ENCODE measurements at places on chromosomes 3 and 15. TPM values are rescaled to one million over a fixed set of nuclear protein-coding genes. Genes with fewer than 3 reads are reported as not detected.
A peak's percentile ranks its signal among the peaks of the same experiment; 100 is the strongest.

GRCh38 chr3:77553240-77553639 lies 513.3 kb downstream of the ROBO2 start:
- DNase-seq = no peak

DNA sequence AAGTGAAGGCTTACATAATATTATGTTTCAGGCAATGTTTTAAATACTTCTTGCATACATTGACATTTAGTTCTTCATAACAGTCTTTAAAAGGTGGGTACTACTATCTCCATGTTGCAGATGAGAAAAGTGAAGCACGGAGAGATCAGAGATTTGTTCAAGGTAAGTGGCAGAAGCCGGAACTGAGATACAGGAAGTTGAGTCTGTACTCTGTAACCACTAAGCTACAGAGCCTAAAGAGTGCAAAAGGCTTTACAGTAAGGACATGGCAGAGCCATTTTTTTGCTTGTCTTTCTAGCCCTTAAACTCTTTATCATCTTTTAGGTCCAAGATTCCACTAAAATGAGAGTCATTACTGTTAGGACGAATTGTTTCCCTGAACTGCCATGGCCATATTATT lies 186.5 kb upstream of the PEX5L start:
- no peak for DNase-seq

DNA sequence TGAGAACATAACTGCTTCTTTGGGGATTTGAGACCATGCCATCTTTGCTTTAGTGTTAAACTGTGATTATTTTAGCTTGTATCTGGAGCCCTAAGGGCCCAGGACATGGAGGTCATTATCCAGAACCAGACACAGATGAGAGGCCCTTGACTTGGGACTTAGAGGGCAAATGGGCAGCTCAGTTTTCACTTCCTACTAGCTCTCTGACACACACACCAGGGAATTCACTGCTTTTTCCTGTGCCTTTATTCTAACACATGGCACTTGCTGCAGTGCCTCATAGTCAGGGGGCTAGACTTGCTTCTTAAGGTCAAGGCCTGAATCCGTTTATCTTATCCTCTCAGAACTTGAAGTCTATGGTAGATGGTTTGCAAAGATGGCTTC lies 33.3 kb downstream of the AMOTL2 start:
- DNase-seq = no peak

DNA sequence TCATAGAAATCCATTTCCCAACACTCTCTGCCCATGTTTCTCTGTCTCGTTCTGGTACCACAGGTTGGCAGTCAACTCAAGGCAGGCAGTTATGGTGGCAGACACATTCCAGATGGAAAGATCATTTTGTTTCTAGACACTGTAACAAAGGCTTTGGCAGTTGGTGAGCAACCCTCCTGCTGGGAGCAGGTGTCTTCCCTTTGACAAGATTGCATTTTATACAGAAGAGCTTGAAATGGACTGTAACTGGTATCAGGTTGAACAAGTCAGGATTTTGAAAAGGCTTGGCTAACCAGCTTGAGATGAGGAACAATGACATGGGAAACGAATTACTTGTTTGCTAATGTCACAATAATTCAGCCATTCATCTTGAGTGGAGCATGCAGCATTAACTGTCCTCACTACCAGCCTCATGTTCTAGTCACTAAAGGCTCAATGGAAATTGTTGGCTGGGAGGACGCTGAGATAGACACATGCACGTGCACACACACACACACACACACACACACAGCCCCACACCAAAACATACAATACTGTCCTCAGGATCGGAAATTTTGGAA lies 170.0 kb downstream of the SEMA6D start:
- DNase-seq = no peak

- DNase-seq = peak; percentile 79
These were observed 55.3 kb upstream of the NUDT16 start for GRCh38 chr3:131326307-131326706.

DNA sequence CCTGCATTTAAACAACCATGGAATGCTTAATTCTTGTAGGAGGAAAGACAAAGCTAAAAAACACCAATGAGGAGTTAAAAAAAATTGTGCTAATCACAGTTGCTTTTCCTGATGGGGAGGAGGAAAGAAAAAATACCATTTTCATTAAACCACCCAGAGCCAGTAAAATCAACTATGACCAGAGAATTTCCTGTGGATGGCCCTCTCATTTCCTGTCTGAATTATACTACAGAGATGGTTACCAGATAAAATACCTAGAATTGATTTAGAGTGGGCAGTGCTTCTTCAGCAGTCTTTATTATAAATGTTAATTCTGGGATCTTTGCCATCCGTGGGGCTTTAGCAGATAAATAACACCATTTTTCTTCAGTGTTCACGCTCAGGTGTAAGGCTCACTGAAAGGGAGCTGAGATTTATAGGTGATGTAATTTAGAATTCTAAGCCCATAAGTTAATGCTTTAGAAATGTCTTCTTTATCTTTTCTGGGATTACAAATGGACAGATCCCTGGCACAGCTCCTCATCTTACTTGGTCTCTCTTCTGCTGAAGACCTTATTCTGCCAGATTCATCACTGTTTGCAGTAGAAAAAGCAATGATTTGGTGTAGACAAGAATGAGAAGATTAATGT lies 37.9 kb downstream of the RETNLB start:
- DNase-seq = no peak

- no peak for DNase-seq
These were observed 28.7 kb downstream of the GPR171 start for GRCh38 chr3:151174351-151174750.

DNA sequence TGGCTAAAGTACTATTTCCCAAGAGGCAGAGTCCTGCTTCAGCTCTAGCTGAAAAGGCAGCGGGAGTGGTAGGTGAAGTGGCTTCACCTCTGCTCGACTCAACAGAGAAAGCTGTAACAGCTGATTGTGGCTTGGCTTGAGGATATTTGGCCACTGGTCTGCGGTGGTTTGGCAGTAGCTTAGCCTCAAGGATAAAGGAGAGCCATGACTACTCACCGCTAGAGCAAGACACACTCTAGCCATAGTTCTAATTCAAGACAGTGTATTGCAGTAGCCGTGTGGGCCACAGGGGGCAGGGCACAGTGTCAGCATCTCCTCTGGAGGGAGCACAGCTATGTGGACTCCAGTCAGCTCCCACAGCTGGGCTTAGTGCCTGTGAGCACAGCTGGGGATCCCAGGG lies 23.5 kb downstream of the TPRG1 start:
- DNase-seq = no peak

GRCh38 chr3:65871305-65872141 lies 167.2 kb downstream of the MAGI1 start:
- no peak for DNase-seq

GRCh38 chr3:138199851-138200250 lies 12.8 kb downstream of the ARMC8 start:
- no peak for DNase-seq

GRCh38 chr3:99128235-99128634 lies 226.7 kb upstream of the DCBLD2 start:
- DNase-seq = no peak

- DNase-seq = no peak
These were observed 74.6 kb upstream of the LEKR1 start for GRCh38 chr3:156751461-156752025.

DNA sequence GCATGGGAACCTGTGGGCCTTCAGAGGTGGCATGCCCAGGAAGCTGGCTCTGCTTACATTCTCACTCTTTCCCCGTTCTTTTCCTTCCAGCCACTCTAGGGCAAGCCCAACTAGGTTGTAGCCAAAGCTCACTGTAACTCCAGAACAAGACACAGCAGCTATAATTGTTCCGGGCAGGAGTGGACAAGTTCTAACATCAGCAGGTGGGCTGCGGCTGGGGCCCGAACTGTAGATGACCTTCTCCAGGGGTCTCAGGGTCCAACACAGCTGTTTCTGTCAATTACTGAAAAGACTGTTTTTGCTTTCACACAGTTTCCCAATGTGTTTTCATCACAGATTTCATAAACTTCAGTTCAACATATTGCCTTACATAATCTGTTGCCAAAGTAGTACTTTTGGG lies 11.5 kb downstream of the RASGRP1 start:
- DNase-seq = no peak

DNA sequence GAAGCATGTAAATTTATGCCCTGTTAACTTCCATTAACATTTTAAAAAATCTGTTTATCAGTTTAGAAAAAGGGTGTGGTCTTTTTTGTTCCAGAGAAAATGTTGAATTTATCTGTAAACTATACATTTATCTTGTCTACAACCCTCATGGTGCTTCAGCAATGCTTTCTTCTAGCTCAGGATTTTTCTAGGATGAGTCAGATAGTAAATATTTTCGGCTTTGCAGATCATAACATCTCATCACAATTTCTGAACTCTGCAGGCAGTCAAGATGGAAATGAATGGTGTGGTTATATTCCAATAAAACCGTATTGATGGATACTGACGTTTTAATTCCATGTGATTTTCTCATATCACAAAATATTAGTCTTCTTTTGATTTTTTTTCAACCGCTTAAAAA lies 70.5 kb upstream of the FOXB1 start:
- no peak for DNase-seq

DNA sequence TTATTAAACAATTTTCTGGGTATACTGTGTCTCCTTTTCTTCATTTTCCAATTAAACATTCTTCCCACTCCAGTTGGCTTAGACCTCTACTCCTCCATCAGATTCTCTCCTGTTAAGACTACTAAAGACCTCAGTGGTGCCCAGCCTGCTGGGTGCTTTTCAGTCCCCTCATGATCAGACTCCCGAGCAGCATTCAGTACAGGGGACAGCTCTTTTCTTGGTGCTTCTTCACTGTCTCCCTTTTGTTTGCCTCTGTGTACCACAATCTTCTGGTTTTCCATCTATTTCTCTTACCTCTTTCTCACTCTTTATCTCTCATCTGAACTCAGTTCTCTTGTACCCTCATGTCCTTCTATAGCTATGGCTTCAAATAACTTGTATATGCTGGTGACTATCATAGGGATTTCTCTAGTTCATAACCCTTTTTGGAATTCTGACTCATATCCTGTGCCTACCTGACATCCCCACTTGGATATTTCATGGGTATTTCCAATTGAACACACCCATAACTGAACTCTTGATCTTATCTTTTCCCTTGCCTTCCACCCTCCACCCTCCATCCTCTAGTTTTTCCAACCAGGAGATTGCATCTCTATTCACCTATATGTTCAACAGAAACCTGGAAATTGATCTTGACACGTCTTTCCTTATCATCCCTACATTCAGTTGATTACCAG lies 55.6 kb upstream of the ABHD10 start:
- peak; percentile 84 for DNase-seq

- DNase-seq = no peak
These were observed 134.1 kb upstream of the GRM7 start for GRCh38 chr3:6726811-6727210.

- no peak for DNase-seq
These were observed 58.9 kb upstream of the KY start for GRCh38 chr3:134709561-134710312.

DNA sequence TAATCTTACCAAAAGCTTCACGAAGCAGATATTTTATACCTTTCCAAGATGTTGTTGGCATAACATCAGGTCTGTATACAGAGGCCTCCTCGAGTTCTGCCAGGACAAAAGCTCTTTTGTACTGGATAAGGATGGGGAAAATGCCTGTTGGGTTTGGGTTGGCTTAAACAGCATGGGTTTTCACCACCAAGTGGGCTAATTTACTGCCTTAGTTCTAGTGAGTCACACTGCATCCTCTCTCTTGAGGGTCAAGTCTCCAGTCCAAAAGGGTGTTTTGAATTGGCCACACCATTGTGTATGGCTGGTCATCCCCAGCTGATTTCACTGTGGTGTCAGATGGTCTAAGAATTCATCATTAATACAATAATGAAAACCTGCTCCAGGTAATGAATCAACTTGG lies 26.1 kb upstream of the BHLHE40 start:
- no peak for DNase-seq

DNA sequence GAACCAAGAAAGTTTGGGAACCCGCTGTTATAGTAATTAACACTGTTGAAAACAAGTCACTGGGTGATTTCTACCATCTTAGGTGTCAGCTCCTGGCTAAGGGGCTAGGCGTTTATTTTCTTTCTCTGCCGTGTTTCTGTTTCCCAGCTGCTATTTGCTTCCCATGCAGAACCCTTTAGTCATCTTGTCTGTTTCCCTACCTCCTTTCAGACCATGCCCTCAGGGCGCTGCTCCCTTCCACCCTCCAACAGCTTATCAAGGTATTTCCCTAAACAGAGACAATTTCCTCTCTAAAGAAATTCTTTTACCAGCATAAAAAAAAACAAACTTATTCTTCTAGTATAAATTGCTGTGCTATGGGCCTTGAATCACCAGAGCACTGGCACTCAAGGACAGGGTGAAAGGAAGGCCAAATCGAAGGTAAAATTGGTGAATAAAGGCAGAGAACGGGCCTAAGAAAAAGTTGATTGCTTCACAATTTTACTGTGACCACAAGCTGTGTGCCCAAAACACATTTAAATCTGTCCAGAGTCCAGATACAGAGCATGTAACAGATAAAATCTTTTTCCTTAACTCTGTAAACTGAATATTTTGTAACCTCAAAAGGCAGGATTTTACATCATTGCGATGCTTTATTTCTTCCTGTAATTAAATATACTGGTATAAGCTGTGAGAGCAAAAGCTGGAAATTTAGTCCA lies 319.2 kb downstream of the ZNF621 start:
- DNase-seq = peak; percentile 79

- no peak for DNase-seq
These were observed 202.8 kb downstream of the FMN1 start for GRCh38 chr15:32991619-32992111.

GRCh38 chr3:186790261-186790981 lies 7.0 kb downstream of the EIF4A2 start:
- peak; percentile 56 for DNase-seq

GRCh38 chr3:139280027-139280671 lies 63.7 kb upstream of the MRPS22 start:
- DNase-seq = no peak

DNA sequence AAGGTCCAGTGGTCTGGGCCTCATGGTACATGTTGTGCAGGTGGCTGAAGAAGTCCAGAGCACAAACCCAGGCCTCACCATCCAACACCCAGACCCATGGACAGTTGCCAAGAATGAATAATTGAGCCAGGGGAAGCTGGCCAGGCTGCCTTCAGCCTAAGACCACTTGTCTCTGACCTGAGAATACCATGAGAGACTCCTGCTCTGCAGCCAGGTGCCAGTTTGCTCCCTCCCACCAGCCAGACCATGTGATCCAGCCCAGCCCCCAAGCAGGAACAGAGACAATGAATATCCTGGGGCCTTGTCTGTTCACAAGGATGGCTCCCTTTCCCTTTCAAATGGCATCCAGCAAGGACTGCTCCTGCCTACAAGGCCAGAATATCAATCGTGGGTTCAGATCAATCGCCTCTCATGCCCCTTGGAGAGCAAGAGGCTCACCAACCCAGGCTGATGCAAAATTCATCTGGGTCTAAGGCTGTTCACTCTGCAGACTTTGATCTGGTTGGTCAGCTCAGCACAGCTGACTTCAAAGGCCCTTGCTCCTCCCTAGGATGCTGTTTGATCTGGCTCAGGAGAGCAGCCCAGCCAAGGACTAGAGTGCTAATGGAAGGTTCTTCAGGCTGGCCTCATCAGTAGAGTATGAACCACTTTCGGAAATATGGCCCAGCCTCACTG lies 13.4 kb downstream of the TRAIP start:
- no peak for DNase-seq

RFTN1 gene
- 8.4 TPM for total RNA-seq

SAMMSON gene
- total RNA-seq = not detected

CCDC54 gene
- not detected for total RNA-seq

TLE3 gene
- 19.2 TPM for total RNA-seq

TBC1D5 gene
- total RNA-seq = 67.1 TPM

MUC20 gene
- 6.8 TPM for total RNA-seq

GATM gene
- total RNA-seq = 1.3 TPM

PLA1A gene
- not detected for total RNA-seq

NBEAL2 gene
- total RNA-seq = 20.0 TPM

SPRED1 gene
- 15.6 TPM for total RNA-seq

PAQR9 gene
- not detected for total RNA-seq

GPR176 gene
- 3.4 TPM for total RNA-seq

GUCA1C gene
- total RNA-seq = not detected

EFHB gene
- total RNA-seq = 0.26 TPM
